ENCODE measurements at places on chromosomes 3 and 15. TPM values are rescaled to one million over a fixed set of nuclear protein-coding genes. Genes with fewer than 3 reads are reported as not detected.

DNA sequence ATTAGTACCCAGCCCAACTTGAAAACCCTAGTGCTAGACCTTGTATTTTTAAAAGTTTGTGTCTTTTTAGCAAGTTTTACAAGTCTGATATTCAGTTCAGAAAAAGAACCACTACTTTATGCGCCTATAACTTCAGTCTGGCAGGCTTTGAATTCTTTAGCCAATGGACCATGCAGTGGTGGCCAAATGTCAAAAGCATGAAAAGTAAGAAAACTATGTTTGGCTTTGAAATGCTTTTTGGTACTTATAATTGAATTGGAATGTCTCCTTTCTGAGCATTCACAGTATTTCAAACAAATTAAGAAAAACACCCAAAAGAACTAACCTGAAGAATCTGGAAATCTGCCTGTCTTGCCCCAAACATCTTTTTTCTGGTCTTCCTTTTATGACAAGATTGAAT, 12.8 kb downstream of the WDR48 start:
- no peak for DNase-seq

- no peak for DNase-seq
These were observed 20.0 kb upstream of the PIAS1 start for GRCh38 chr15:68034081-68034480.

GUCA1C gene
- not detected for total RNA-seq

LOXL1 gene
- total RNA-seq: 156 TPM

GRCh38 chr15:38038659-38039442, 104.4 kb downstream of the TMCO5A start:
- DNase-seq: no peak

GRCh38 chr15:68252925-68253534, 23.5 kb upstream of the CLN6 start:
- peak; percentile 38 for DNase-seq

DNA sequence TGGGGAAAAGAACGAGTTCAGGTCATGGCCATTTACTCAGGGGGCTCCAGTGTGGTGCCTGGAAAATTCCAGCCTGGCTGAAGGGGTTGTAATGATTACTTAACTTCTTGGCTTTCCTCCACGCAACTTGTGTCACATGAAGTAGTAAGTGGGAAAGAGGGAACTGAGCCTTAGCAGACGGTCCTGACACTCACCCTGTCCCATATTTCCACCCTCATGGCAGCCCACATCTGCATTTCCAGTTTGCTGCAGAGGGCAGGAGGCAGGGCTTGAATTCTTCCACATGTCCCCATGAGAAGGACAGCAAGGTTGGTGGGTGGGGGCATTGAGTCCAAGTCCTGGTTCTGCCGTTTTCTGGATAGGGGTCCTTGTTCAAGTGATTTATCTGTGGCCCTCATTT, 7.8 kb upstream of the CAMP start:
- DNase-seq: no peak

IFT80 gene
- total RNA-seq: 33.2 TPM

GRCh38 chr3:45870099-45870498, 16.2 kb upstream of the CCR9 start:
- no peak for DNase-seq

Measured in endothelial cell (in vitro differentiated cells).